IPS-NIHi11 (cell line): ENCODE measurements at places on chromosomes 7 and 10.

- DNase-seq = no peak
These were observed 9.2 kb downstream of the RTKN2 start for GRCh38 chr10:62259456-62259855.

GRCh38 chr7:95905167-95905566 lies 132.8 kb downstream of the DYNC1I1 start:
- DNase-seq = peak; percentile 35

GRCh38 chr7:31981874-31982390 lies 88.3 kb downstream of the PDE1C start:
- no peak for DNase-seq

DNA sequence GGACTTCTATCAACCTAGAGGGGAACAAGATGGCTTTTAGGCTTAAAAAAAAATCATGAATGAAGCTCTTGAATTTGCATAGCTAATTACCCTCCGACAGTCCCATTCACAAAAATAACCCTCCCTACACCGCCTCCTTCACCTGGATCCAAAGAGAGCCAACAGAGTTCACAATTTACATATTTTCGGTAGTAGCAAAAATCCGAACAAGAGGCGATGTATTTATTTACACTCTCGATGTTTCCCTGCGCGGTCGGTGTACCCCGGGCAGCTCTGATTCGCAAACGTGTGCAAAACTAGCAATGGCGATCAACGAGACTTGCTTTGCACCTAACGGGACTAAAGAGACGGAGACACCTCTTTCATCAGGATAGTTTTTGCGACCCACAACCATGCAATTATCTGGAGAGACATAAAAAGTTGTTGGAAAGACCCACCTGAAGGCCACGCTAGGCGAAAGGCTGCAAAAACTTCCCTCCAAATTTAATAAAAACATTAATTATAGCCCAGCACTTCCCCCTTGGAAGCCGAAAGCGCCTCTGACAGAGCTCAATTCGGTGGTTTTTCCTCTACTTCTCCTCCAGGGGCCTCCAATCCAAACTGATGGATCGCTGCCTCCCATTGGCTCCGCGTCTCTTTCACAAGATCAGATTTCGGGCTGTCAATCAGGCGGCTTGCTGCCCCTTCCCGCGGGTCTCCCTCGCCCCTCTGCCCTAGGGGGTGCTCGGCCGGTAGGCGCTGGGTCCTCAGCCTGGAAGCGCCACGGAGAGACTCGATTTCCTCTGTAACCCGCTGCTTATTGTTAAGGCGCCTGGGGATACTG lies at the start of gene ETV1:
ETV1 (minus strand) TSS at position 541 of the 823 bp plus-strand sequence. CDS start 614 bp downstream, outside the sequence.
- peak; percentile 75 for DNase-seq

GRCh38 chr10:123783296-123783695 lies 108.3 kb downstream of the CPXM2 start:
- no peak for DNase-seq

- no peak for DNase-seq
These were observed 349.7 kb downstream of the KIF20B start for GRCh38 chr10:90051053-90051452.

DNA sequence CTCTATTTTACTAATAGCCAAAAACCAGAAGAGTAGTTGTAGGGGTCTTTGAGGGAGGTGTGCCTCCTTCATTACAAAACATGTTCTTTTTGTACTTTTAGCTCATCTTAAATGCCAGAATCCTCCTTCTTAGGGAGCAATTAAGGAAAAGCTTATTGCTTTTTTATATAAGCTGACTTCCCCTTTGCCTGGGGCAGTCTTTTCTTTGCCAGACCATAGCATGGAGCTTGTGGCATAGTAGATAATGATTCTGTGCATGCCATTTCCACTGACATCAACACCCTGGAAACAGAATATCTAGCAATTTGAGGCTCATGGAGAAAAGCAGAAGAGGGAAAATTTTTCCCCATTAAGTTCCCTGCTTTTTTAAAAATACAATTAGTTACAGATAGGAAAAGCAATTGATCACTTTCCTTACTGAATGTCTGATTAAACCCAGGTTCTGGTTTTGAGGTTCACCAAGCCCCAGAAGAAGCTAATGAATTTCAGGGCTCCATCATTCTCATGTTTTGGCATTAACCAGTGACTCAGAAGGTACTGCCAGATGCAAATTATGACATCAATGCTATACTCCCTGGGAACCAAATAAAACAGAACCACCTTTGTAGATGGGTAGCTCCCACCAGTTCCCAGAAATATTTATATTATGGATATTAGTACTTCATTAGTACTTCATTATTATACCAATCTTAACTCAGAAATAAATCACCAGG lies 410.6 kb downstream of the KCNMA1 start:
- no peak for DNase-seq

DNA sequence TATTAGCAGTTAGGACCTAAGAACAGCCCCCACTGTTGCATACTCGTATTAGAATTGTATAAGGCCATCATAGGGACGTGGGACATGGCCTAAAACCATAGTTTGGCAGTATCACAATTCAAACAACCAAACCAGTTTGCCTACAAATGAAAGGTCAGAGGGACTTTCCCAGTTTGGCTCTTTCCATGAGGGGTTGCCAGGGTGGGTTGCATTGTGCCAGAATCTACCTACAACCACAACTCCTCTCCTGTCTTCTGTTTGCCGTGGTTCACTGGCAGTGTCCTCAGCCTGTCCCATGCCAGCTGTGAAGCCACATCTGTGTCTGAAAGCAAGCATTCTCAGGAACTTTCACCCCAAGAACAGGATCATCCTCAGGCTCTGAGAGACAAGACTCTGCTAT lies 44.5 kb downstream of the PIK3AP1 start:
- no peak for DNase-seq

DNA sequence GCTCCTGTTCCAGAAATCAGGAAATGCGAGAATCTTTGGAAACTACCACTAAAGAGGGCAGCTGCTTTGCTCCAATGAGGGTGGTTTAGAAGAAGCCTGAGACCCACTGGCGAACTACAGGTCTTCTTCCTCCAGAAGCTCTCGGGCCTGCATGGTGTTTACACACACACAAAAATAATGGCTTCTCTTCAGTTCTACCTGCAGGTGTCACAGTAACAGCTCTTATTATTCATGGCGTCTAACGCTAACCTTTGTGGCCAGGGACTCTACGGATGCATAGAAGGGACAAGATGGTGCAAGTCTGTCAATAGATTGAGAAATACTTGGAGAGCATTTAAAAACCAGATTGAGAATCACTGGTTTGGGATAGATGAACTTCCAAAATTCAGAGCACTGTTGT lies 22.4 kb downstream of the GPR141 start:
- DNase-seq = no peak

DNA sequence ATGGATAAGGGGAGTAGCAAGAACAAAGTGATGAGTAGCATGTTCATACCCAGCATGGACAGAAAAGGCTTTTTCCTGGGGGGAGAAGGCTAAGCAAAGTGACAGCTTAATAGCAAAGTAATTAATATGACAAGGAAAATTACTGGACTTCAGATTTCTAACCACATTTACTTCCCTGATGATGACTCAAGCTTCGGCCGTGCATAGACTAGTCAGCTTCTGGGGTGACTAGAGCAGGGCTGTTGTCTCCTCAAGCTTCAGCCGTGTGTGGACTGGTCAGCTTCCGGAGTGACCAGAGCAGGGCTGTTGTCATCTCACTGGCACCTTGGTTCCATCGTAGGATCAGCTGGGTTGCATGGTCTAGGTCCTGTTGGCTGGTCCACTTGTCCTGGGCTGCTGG lies 2.1 kb upstream of the ZNF117 start:
- DNase-seq = no peak

DNA sequence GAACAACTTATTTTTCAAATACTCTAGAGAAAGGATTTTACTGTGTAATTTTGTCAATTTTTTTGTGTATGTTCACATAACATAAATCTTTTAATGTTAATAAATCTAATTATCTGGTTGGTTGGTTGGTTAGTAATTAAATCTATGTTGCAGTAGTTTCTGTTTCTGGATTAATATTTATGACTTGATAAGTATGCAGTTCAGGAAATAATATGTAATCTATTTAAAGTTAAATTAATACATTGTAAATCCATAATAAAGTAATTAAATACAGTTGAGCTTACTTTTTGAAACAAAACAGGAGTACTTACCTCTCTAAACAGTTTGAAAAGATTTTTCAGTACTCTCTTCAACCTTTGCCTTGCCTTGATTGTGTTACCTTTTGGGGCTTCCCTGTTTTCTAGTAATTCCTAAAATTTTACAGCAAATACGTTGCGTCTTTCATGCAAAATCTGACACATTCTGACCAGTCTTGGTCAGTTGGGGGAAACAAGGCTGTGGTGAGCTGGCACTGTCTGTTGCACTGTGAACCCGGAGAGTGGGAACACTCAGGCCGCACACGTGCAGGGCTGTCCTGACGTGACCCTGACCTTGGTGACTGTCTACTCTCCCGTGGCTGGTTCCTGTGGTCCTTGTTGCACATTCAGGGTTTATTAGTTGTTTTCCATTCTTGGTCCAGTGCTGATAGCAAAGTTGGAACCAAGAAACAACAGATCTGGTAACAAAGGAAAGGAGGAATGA lies 45.6 kb upstream of the FGL2 start:
- no peak for DNase-seq

DNA sequence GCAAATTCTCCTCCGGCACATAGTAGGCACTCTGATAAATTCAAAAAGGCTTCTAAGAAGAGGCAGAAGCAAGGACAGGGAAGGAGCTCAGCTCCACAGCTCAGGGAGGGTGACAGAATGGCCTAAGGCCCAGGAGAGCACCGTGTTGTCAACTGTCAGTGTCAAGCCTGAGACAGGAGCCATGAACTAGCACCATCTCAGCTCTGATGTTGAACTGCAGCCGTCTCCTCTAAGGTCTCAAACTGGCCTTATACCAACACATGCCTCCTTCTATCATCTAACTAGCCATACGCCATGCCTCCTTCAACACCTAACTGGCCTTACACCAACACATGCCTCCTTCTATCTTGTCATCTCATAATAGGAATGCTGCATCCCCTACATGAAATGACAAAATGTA lies 73.0 kb downstream of the IGF2BP3 start:
- DNase-seq = no peak

- peak; percentile 23 for DNase-seq
These were observed 1.1 kb downstream of the RALA start for GRCh38 chr7:39624442-39624807.

- peak; percentile 32 for DNase-seq
These were observed 43.4 kb downstream of the ZNF117 start for GRCh38 chr7:64947252-64948000.

GRCh38 chr7:22864855-22865601 lies 42.4 kb upstream of the TOMM7 start:
- no peak for DNase-seq

GRCh38 chr10:124727361-124727960 lies 16.7 kb downstream of the FAM53B start:
- DNase-seq = no peak

DNA sequence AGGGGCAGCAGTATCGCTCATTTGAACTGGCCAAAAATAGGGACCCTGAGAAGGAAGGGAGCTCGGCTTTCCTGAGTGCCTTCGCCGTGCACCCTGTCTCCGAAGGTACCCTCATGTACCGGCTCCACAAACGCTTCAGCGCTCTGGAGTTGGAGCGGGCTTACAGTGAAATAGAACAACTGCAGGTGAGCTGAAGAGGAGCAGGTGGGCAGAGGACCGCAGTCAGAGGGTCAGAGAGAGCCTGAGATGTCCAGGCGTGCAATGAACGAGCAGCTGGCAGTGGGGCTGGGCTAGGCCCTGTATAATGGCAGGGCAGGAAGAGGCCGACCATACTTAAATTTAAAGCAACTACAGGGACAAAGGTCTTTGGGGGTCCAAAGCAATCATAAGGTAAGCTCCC lies 4.1 kb downstream of the CHPF2 start:
- no peak for DNase-seq

DNA sequence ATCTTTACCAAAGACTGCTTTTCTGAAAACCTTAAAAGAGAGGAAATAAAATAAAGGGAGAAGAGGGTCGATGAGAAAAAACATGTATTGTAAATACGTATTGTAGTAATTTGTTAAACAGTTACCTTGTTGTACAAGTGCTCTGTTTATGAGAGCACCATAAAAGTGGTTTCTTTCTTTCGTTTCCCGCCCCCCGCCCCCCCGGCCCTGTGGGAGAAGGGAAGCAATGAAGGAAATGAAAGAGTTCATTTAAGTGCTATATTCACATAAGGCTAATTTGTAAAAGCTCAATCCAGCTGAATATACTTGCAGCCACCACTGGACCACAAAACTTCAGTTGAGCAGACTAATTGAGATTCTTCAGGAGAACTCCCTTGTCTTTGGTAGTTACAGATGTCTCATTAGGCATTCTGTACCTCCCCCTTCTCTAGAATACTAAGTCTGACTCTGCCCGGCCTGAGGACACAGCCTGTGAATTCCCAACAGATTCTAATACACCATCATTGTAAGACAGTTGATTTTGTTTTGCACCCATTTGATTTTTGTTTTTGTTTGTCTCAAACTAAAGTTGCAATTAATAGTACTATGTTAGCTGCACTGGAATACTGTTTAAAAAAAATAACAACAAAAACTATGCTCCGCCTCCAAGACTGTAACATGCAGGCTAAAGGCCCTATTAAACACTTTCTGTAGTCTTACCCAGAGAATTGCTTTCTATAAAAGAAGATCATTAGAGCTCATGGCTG lies 124.9 kb downstream of the ARHGAP12 start:
- no peak for DNase-seq

DNA sequence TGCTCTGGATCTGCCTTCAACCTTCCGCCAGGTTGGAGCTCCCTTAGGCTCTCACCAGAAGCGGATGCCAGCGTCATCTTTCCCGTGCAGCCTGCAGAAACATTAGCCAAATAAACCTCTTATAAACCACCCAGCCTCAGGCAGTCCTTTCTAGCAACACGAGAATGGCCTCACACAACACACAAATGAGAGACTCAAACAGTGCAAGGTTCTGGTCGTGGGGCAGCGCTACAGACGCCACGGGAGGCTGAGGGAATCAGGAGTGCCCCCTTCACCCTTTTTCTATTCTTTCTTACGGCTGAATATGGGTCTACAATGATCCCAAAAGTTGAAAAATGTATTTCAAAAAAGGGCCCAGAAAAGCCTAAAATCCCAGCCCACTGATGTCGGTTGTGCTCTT lies 96.4 kb downstream of the FOXL3 start:
- peak; percentile 2 for DNase-seq

GRCh38 chr10:28343987-28344895 lies 41.4 kb upstream of the MPP7 start:
- DNase-seq = no peak

DNA sequence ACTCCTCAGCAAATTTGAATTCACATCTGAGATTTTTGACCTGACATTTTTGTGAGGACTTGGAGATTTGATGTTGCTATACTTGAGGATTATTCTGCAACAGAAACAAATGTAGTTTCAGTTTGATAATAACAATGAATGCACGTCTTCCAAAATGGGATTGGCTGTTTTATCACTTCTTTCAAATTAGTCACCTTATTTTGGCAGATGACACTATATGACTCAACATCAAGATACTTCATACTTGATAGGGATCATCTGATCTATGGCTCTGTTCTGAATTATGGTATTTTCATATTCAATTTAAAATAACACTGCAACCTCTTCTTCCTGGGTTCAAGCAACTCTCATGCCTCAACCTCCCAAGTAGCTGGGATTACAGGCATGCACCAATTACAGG lies 24.2 kb downstream of the ARL5B start:
- no peak for DNase-seq

GRCh38 chr7:81457852-81458522 lies 311.9 kb downstream of the HGF start:
- DNase-seq = peak; percentile 15
